ENCODE measurements at places on chromosomes 12 and 14.
A peak's percentile ranks its signal among the peaks of the same experiment; 100 is the strongest.

DNA sequence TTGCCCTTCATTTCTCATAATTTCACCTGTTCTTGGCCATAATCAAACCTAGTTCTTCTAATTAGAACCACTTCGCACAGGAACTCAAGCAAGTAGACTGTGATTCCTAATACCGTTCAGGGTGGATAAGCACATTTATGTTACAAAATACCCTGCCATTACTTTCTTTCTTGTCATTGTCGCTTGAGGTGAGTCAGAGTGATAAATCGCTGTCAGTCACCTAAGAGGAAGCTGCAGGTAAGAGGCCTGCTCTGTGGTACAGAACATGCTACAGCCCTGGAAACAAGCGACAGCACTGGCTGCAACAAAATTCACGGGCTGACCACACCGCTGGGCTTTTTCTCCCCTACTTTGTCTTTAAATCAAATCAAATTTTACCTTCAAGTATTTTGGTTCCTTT, 218.2 kb downstream of the ANO6 start:
- DNase-seq = no peak

DNA sequence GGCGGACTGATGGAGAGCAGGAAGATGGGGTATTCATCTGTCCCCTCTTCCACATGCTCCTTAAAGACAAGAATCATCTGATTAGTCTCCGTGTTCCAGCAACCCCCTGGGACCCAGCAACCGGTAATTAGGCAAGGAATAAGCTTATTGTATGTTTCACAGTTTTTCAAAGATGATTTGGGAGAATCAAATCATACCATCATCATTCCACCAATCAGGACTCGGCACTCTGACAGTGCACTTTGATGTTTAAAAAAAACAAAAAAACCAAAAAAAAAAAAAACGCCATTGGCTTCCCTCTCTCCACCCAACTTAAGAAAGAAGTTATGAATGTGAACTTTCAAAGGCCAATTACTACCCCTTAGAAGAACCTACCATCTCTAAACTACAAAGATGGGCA, 1.3 kb upstream of the DYNC1H1 start:
- DNase-seq = no peak

- no peak for DNase-seq
Measured at GRCh38 chr12:12951504-12951903, 466 bp downstream of the GPRC5D start.

DNA sequence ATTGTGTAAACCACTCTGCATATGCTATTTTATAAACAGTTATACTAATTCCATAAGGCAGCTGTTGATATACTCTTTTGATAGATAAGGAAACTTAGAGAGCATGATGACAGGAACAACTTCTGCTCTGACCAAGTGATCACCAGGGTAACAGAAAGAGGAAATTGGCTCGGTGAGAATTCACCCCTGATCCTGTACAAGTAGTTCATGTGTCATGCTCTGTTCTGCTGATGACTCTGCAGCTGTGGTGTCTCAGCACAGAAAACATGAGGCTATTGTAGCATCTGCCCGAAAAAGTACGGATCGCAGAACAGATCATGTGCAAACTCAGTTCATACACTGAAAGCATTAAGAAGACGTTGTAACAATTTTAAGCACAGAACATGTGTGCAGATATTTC, 345.0 kb downstream of the LRIG3 start:
- DNase-seq = no peak

GRCh38 chr14:91674911-91675310, 57.0 kb downstream of the CATSPERB start:
- DNase-seq = no peak

DNA sequence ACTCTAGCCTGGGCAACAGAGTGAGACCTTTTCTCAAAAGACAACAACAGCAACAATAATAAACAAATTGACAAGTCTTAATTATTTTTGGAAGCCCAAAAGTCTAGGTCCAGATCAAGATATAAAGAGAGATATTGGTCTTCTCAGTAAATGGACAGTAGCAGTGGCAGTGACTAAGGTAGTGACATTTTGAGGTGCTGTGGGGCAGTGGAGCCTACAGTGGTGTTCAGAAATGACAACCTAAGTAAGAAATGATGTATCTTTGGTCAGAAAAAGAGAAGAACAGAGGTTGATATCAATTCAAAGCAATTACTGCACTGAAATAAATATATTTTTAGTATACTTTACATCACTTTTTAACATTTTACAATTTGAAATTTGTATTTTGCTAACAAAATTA, 20.7 kb downstream of the METTL25 start:
- no peak for DNase-seq

GRCh38 chr12:91383099-91383498, 200.5 kb upstream of the DCN start:
- no peak for DNase-seq

DNA sequence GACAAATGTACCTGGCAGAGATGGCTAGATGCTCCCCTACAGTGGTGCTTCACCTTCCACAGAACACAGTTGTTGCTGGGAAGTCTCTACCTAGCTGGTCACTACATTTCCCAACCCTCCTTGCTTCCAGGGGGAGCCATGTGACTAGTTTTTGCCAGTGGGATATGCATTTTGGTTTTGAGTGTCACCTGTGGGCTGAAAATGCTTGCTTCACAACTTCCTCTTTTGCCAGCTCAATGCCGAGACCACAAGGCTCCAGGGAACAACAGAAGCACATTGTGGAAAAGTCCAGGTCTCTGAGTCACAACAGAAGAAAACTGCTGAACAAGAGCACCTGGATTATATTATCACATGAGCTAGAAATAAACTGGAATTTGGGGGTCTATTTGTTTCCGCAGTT, 48.5 kb upstream of the ARHGAP5 start:
- no peak for DNase-seq

DNA sequence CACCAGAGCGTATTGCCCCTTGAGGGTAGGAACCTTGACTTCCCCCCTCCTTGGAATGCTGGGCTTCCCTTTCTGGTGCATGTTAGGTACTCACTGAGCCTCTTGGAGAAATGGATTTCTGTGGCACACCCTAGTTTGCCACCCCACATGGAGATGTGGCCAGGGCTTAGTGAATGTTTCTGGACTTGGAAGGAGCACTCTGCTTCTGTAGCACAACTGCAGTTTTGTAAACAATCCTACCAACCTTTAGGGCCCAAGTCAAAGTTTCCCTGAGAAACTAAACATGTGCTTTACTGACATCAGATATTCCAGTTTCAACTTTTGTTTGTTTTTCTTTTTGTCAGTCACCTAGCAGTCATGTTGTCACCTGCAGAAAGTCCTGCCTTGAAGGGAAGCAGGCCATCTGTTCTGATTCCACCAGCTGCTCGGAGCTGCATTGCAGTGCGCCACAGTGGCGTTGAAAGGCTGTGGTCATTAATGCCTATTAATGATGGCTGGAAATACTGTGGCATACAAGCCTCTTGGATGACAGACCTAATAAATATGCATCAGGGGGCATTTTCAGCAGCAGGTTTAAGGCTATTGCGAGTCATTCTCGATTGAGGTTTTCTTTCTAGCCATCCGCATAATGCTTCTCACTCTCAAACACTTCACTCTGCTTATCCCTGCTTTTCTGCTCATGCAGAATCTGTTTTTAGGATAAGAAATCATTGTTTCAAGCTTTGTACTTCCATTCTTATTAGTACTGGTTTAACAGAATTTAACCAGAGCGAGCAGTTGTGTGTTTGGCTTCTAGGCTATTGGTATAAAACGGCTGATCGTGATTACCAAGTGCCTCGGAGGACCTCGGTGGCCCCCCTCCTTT, 7.8 kb downstream of the PELI2 start:
- no peak for DNase-seq

DNA sequence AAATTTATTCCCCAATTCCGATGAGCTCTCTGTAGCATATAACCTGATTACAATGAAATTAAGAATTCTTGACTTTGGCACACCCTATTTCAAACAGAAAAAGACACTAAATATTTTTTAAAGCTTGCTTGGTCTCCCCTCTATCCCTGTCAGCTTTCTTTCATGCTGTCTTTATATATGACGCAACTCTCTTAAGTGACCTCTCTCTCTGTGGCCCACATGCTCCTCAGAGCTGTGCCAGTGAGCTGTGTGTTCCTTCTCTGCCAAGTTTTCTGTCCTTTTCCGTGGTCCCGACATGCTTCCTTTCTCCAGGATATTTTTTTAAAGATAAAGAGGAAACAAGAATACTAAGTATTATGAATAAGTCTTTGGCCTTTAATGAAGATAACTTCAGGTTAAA, 484.0 kb downstream of the ETNK1 start:
- DNase-seq = no peak

DNA sequence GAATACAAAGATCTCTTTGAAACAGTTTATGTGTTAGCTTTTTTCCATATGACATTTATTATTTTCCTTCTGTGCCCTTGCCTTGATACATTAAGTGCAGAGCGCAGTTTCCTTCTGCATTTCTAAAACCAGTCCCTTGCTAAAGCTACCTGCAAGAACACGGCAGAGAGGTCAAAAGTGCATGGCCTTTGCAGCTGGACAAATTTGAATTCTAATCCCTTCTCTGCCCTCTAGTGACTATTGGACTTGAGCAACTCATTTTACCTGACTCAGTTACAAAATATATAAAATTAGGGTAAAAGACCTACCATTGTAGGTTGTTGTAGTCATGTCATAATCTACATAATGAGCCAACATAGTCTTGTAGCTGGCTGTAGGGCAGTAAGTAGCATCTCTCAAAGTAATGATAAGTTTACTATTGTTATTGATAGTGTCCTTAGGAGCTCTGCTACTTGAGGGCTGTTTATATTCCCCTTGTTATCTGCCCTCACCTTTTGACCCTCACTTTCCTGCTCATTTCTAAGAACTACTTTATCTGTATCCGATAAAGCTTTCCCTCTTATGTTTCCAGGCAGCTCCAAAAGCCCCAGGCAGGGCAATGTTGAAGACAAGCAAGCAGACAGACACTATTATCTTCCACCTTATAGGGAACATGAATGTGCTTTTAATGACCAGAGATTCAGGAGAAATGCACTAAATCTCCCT, 120.0 kb upstream of the PDZRN4 start:
- DNase-seq = no peak

DNA sequence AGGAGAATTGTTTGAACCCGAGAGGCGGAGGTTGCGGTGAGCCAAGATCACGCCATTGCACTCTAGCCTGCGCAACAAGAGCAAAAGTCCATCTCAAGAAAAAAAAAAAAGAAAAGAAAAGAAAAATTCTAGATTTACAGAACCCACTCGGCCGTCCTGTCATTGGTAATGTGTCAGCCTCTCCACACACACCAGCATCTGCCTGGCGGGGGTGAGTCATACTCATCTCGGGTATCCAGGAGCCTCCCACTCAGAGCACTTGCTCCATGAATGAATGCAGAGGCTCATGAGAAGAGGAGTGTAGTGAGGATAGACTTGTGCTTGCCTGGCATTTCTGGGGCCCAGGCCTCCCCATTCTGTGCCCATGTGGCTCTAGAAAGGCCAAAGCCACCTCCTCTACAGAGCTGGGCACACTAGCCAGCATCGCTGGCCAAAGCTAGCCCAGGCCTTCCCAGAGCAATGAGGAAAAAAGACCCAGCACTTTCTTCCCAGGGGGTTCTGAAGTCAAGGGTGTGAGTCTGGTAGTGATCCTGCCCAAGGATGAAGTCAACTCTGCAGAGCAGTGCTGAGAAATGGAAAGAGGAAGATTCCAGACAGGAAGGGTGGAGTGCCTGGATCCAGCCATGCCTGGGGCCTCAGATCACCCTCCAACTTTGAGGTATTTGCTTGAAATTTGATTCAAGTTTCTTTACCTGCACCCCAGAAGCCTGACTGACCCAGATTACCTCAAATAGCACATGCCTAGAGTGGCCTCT, 31.2 kb upstream of the KLC1 start:
- no peak for DNase-seq

DNA sequence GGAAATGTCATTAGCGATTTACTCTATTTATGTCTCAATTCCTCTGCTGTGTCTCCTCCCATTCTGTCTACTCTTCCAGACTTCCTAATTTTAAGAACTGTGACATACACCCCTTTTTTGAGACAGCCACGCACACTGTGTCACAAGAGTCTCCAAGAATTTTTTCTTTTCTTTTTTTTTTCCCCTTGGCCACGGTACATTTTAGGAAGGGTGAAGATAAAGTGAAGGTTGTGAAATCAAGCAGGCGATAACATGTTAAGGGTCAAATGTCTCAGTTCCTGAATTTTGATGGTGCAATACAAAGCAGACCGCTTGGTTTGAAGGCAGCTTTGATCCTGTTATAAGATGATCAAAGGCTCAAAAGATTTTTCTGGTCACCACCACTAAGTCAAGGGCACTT, 4.3 kb downstream of the OLR1 start:
- DNase-seq = no peak

DNA sequence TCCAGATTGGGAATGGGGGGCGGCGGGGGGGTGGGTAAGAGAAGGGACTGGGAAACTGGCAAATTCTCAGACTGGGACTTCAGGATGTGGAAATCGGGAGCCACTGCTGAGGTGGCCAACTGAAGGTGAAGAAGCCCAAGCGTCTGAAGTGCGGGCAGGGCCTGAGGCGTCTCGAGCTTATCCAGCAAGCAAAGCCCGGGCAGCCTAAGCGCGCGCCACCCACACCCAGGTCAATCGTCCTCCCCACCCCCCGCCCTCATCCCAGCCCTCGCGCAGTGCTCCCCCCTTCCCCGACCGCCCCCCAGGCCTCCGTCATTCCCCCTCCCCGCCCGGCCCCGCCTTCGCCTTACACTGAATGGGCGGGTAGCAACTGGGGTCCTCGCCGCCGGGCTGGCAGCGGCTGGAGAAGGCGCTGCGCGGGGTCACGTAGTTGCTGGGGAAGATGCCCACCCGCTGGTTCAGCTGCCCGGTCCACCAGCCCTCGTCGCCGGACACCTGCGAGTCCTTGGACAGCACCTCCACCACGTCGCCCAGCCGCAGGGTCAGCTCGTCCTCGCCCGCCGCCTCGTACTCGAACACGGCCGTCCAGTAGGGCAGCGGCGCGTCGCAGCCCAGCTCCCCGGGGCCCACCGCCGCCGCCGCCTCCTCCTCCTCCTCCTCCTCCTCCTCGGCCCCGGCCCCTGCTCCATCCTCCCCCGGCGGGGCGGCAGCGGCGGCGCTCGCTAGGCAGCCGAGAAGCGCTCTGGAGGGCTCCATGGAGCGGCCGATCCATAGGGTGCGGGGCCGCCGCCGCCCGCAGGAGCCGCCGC, 693 bp downstream of the MAP3K9 start:
- peak; percentile 38 for DNase-seq

GRCh38 chr14:33796356-33796755, 154.5 kb downstream of the EGLN3 start:
- DNase-seq = no peak

All from effector CD4-positive, alpha-beta T cell (primary cell).